ENCODE measurements at places on chromosomes 5 and 9.

GRCh38 chr9:121206516-121207370 lies 5.1 kb upstream of the RAB14 start:
- no peak for DNase-seq

DNA sequence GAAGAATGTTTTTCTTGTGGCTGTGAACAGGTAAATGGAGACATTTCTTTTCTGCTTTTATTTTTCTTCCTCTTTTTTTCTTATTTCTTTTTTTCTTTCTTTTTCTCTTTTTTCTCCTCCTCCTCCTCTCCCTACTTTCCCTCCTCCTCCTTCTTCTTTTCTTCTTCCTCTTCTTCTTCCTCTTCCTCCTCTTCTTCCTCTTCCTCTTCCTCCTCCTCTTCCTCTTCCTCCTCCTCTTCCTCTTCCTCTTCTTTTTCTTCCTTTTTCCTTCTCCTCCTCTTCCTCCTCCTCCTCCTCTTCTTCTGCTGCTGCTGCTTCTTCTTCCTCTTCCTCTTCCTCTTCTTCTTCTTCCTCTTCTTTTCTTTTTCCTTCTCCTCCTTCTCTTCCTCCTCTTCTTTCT lies 65.3 kb upstream of the NTRK2 start:
- no peak for DNase-seq

- DNase-seq, result no peak
These were observed 49.2 kb downstream of the TIMD4 start for GRCh38 chr5:156913719-156914370.

DNA sequence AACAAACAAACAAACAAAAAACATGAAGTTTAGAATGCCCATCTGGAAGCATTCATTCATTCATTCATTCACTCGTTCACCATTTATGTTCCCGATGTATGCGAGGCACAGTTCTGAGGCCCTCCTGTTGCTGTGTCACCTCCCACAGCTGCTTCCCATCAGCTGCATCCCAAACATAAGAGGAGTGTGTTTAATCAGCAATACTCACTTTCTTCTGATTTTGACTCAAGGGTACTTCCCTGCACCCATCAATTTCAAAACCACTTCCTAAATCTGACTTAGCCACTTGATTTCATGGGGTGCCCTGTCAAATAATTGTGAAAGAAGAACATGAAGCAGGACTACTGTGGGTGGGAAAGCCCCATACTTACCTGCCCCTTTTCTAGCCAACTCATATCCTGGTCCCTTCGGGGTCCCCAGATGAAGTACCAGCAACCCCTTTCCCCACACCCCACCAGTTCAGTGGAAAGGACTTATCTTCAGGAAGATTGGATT lies 128.0 kb upstream of the IL12B start:
- no peak for DNase-seq

DNA sequence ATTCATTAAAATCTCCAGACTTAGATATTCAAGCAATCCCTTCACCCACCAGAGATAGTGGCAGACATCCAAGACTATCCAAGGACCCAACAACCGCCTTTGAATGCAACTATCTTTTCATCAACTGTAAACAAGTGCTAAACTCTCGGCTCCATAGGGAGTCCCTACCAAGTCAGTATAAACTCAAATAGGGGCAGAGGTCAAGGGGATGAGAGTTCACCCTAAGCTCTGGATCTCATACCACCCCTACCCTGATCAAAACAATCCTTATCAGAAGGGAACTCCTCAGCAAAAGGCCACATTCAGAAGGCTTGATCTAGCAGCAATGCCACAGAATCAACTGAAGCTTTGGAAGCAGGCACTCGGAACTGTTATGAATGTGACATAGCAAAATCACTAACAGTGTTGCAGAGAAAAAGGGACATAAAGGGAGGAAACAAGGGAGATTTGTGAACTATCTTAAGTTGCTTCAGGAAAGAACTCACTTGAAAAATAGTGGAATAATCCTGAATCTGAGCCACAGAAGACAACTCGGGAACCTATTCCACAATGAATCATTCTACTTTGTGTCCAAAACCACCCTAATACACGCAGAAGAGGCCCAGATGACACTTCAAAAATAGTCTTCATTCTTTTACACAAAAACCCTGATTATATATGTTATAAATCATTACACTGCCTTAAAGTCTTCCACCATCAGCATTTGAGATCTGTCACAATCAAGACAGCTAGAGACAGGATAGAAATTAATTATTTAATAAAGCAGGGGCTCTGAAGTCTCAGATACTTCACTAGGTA lies 49.8 kb downstream of the NR6A1 start:
- no peak for DNase-seq

Data from activated CD8-positive, alpha-beta memory T cell treated with anti-CD3 and anti-CD28 coated beads for 1 hour (primary cell).